ENCODE measurements at places on chromosomes 11 and 22.

DNA sequence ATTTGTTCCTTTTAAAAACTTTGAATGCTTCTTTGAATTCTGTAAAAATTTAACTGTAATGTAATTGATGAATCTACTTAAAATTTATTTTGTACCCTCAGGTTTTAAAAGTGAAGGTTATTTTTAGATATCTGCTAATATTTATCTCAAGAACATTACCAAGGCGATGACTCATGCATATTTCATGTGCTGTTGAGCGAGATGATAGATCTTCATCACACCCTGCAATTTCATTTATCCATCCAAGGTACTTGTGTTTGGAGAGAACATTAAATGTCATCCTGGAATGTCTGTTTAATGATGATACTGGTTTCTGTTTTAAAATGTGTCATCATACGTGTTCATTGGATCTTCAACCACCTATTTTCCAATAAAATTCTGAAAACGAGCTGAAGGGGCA lies 6.7 kb upstream of the OOSP4A start:
- DNase-seq: no peak

- no peak for DNase-seq
These were observed 43.8 kb downstream of the SIK3 start for GRCh38 chr11:117054382-117054781.

- DNase-seq: no peak
These were observed 296.7 kb upstream of the ANO5 start for GRCh38 chr11:21896216-21896615.

DNA sequence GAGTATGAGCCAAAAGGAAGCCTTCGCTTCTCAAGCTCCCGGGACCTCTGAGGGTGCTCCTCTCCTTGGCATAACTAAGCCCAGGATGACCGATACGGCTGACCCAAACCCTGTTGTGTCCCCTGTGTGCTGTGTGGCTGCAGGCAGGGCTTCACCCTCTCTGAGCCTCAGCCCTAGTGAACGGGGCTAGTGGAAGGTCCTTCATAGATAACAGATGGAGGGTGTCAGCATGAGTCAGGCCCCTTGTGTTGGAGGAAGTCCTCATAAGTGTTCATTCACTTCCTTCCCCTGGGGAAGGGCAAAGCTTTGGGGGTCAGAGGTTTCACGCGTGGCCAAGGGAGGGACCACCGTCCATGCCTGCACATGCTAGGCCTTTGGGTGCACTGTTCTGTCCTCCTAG lies 21.5 kb downstream of the SHISAL1 start:
- DNase-seq: no peak

GRCh38 chr22:36818010-36818642 lies 1.3 kb upstream of the PVALB start:
- DNase-seq: no peak

- DNase-seq: no peak
These were observed 8.5 kb downstream of the MRPL16 start for GRCh38 chr11:59801981-59802638.

All from GM12878 (cell line).